ENCODE measurements at places on chromosomes 3 and 15. TPM values are rescaled to one million over a fixed set of nuclear protein-coding genes. Genes with fewer than 3 reads are reported as not detected.

- no peak for DNase-seq
Measured at GRCh38 chr15:85905751-85906450, 111.2 kb upstream of the KLHL25 start.

- no peak for DNase-seq
Measured at GRCh38 chr3:142625153-142625440, 28.9 kb downstream of the PLS1 start.

GOLGA6L25 gene
- total RNA-seq, result not detected

CASR gene
- 0.13 TPM for total RNA-seq

C3orf22 gene
- total RNA-seq, result not detected

AADAC gene
- 0.13 TPM for total RNA-seq

AHSG gene
- 1.2 TPM for total RNA-seq

Measured in GM12878 (cell line).